ENCODE measurements at places on chromosomes 3 and 15. TPM values are rescaled to one million over a fixed set of nuclear protein-coding genes. Genes with fewer than 3 reads are reported as not detected.

Gene EIF4G1
- 295 TPM for total RNA-seq

Gene ADAMTS17
- 6.2 TPM for total RNA-seq

Gene PLSCR5
- not detected for total RNA-seq

Gene LDHAL6B
- not detected for total RNA-seq

Gene TMC3
- not detected for total RNA-seq

Gene SRP14
- 132 TPM for total RNA-seq

Gene TGM4
- total RNA-seq = not detected

Gene ASB14
- not detected for total RNA-seq

Gene SOX14
- not detected for total RNA-seq

Gene OXTR
- 0.55 TPM for total RNA-seq

Gene C3orf20
- 0.14 TPM for total RNA-seq

DNA sequence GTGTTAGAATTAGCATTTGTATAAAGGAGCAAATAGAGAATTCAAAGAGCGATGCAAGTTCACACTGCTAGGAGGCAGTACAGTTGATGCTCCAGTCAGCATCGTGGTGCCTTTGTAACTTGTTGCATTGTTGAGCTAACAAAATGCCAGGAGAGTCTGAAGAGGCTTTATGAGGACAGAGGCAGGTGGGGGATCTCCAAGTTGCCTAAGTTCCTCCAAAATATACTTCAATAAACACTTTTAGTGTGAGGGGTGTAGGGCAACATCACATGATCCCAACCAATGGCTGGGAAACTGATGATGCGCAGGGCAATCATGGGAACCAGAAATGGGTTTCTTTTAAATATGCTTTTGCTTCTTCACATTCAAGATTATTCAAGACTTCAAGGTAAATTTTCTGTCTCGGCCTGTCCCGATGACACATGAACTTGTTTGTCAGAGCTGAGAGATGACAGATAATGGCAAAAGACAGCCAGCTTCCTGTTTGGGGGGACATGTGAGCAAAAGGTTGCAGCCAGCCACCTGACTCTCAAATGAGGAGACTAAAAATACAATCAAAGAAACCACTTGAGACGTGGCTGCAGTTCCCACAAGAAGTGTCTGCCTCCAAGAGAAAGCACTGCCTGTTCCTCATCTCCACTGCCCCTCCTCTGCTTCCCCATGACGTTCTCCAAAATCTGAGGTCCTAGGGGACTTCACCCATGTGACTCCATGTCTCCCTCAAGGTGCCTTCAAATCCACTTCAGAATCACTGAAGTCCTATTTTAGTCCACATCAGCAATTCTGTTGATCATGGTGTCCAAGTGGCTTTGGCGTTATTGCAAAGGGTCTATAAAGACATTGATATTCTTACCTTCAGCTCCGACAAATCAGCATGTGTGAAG lies 39.3 kb downstream of the KLHL6 start:
- no peaks in the 10 kb centered on the region for H3K4me1 ChIP-seq
- peak overlapping the region; percentile 17 for H3K27ac ChIP-seq
- H3K4me3 ChIP-seq = no peak overlapping the region
- no peak for DNase-seq
- H3K36me3 ChIP-seq = no peaks in the 10 kb centered on the region
- no peaks in the 10 kb centered on the region for H3K27me3 ChIP-seq

- peak overlapping the region; percentile 89 for H3K27ac ChIP-seq
- H3K4me3 ChIP-seq = peak overlapping the region; percentile 88
- DNase-seq = peak; percentile 76
- H3K36me3 ChIP-seq = no peaks in the 10 kb centered on the region
- H3K27me3 ChIP-seq = no peaks in the 10 kb centered on the region
These were observed 818 bp downstream of the SLC4A7 start for GRCh38 chr3:27483117-27484014.

DNA sequence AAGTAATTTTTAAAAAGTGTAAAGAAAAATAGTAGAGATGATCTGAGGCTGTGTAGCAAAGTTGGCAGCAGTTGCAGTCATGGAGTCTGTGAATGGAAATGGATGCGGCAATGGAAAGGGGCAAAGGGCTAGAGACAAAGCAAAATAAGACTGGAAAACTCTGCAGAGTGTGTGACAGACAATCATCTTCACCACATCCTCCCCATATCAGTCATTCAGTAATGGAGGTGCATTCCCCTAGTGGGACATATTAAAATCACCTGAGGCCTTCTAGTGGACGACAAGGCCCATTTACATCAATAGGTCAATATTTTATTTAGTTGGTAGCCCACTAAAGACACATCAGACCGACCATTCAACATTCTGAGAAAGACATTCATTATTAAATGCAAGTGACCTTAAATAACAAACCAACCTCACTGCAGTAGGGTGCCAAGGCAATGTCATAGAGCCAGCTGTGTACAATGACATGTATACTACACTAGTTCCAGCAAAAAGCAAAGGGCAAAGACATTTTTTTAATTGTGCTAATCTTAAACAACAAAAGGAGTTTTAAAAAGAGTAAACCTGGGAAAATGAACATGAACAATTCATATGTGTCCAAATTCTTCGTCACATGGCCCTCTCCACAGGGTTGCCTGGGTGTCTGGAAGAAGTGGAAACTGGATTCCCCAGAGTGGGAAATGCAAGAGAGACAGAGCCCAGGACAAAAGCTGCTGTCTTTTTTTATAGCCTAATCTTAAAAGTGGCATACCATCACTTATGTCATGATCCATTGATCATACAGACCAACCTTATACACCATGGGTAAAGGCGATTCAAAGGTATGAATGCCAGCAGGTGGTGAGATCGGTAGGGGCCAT lies 15.6 kb upstream of the RAP2B start:
- no peak overlapping the region for H3K27ac ChIP-seq
- DNase-seq = no peak
- no peaks in the 10 kb centered on the region for H3K4me1 ChIP-seq
- H3K27me3 ChIP-seq = no peaks in the 10 kb centered on the region
- no peaks in the 10 kb centered on the region for H3K36me3 ChIP-seq

DNA sequence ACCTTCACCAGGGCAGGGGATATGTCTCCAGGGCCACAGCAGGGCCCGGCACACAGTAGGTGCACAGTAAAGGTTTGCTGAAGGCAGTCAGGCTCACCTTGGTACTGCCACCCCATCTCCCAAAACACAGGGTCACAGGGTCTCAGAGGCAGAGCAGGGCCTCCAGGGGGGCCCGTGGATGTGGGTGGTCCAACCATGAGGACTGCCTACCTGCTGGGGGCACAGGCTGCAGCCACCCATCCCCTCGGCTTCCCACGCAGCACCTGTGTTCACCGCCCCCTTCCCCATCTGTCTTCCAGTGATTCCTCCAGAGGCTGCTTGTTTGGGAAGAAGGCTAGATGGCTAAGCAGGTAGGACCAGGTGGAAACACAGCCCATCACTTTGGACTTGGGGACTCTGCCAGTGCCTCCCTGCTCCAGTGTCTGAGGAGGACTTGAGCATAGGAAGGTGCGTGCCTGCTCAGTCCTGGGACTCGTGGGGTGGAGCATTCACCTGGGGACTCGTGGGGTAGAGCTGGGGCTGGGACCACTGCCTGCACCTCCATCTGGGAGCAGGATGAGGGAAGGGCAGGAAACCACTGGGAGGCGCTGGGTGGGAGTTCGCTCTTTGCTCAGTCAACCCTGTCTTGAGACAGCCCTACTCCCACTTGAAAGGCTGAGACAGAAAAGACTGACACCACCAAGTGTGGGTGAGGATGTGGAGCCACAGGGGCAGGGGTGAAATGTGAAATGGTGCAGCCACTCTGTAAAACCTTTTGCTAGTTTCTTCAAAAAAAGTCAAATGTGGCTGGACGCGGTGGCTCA lies 18.8 kb upstream of the PLXND1 start:
- no peaks in the 10 kb centered on the region for H3K36me3 ChIP-seq
- H3K27me3 ChIP-seq = no peaks in the 10 kb centered on the region
- peak overlapping the region; percentile 99 for H3K27ac ChIP-seq
- no peak overlapping the region for H3K4me3 ChIP-seq

GRCh38 chr3:140092848-140093536 lies 158.0 kb downstream of the CLSTN2 start:
- no peak overlapping the region for H3K4me3 ChIP-seq
- H3K27ac ChIP-seq = no peak overlapping the region
- no peak for DNase-seq
- H3K36me3 ChIP-seq = no peaks in the 10 kb centered on the region

DNA sequence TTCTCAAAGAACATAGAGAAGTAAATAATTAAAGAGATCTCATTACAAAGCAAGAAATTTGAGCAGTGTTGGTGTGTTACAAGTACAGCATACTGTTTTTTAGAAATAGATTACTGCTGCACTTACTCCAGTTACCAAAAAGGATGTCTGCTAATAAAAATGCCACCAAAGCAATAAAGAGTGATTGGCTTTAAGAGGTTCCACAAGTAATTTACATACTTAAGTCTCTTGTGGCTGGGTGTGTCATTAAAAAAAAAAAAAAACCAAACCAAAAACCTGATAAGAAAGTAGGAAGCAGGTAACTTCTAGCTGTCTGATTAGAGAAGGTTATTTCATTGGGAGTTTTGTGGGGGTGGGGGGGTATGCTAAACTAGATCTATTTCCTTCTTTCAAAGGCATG lies 15.2 kb downstream of the RAB11A start:
- H3K27me3 ChIP-seq = no peaks in the 10 kb centered on the region
- H3K27ac ChIP-seq = no peak overlapping the region
- DNase-seq = no peak
- H3K36me3 ChIP-seq = peaks cover 95% of the 10 kb centered on the region
- H3K4me1 ChIP-seq = peaks cover 5% of the 10 kb centered on the region
- H3K4me3 ChIP-seq = no peak overlapping the region

- H3K36me3 ChIP-seq = no peaks in the 10 kb centered on the region
- H3K27me3 ChIP-seq = no peaks in the 10 kb centered on the region
- H3K27ac ChIP-seq = no peak overlapping the region
- no peak for DNase-seq
- no peaks in the 10 kb centered on the region for H3K4me1 ChIP-seq
These were observed 366.7 kb upstream of the SGO1 start for GRCh38 chr3:20552605-20553275.

GRCh38 chr15:42060477-42060763 lies 33.9 kb downstream of the PLA2G4D start:
- H3K4me1 ChIP-seq = peaks cover 13% of the 10 kb centered on the region
- no peaks in the 10 kb centered on the region for H3K27me3 ChIP-seq
- no peak overlapping the region for H3K27ac ChIP-seq

GRCh38 chr3:15536856-15537255 lies 15.3 kb upstream of the COLQ start:
- no peak for DNase-seq
- no peak overlapping the region for H3K27ac ChIP-seq
- no peak overlapping the region for H3K4me3 ChIP-seq
- H3K27me3 ChIP-seq = no peaks in the 10 kb centered on the region

DNA sequence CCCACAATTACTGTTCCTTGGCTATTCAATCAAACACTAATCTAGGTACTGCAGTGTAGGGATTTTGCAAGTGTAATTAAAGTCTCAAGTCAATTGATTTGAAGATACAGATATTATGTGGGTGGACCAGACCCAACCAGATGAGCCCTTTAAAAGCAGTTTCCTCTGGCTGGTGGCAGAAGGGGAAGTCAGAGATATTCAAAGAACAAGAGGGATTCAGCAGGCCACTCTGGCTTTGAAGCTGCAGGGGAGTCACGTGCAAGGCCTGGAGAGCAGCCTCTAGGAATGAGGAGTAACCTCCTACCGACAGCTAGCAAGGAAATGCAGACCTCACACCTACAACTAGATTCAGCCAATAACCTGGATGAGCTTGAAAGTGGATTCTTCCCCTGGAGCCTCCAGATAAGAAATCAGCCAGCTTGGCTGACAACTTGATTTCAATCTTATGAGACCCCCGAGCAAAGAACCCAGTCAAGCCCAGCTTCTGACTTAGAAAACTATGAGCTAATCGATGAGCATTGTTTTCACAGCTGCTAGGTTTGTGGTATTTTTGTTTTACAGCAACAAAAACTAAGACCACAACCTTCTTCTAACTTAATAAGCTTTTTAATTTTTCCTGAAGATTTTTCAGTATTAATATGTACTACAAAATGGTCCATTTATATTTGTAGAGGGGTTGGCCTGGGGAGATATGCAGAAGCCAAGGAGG lies 13.4 kb downstream of the HACD2 start:
- DNase-seq = no peak
- no peaks in the 10 kb centered on the region for H3K27me3 ChIP-seq
- no peak overlapping the region for H3K4me3 ChIP-seq
- no peak overlapping the region for H3K27ac ChIP-seq
- peaks cover 7% of the 10 kb centered on the region for H3K36me3 ChIP-seq

- H3K4me3 ChIP-seq = no peak overlapping the region
- H3K27ac ChIP-seq = no peak overlapping the region
- H3K27me3 ChIP-seq = peaks cover 7% of the 10 kb centered on the region
- H3K36me3 ChIP-seq = no peaks in the 10 kb centered on the region
These were observed 16.7 kb downstream of the MEGF11 start for GRCh38 chr15:66236806-66237375.

- H3K36me3 ChIP-seq = no peaks in the 10 kb centered on the region
- no peak for DNase-seq
- no peak overlapping the region for H3K4me3 ChIP-seq
- H3K27me3 ChIP-seq = no peaks in the 10 kb centered on the region
These were observed 228.1 kb upstream of the FEZF2 start for GRCh38 chr3:62601238-62602070.

- no peaks in the 10 kb centered on the region for H3K4me1 ChIP-seq
- H3K27ac ChIP-seq = no peak overlapping the region
- no peak overlapping the region for H3K4me3 ChIP-seq
- no peak for DNase-seq
These were observed 136.6 kb upstream of the RARB start for GRCh38 chr3:25291481-25291905.

Measured in upper lobe of right lung (tissue), 1 donor.